ENCODE measurements at places on chromosomes 5 and 9.

GRCh38 chr5:68730220-68730978 lies 363.4 kb upstream of the SLC30A5 start:
- peak; percentile 82 for DNase-seq

- no peak for DNase-seq
Observed at GRCh38 chr5:42620579-42621216, 135.9 kb upstream of the CCDC152 start.

GRCh38 chr5:125154301-125155110 lies 408.1 kb upstream of the ZNF608 start:
- no peak for DNase-seq

- no peak for DNase-seq
Observed at GRCh38 chr9:34592895-34593601, 3.5 kb upstream of the CNTFR start.

DNA sequence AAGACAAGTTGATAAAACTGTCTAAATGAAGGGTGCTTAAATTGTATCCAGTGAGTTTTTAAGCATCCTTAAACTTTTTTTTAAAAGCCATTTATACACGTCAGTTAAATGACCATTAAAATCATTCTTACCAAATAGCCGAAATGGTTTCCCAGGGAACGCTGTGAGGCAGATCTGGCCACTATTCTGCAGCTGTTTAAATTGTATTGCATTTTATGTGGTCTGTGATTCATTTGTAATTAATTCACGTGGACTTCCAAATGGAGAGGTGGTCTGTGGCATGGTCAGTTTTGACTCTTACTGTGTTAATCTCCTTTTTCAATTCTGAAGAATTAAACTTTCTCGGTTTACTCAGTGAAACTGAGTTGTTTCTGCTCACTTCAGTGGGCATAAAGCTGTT lies 113.7 kb upstream of the OTULINL start:
- no peak for DNase-seq

- peak; percentile 65 for DNase-seq
Observed at GRCh38 chr5:129820-130219, 37.9 kb downstream of the PLEKHG4B start.

DNA sequence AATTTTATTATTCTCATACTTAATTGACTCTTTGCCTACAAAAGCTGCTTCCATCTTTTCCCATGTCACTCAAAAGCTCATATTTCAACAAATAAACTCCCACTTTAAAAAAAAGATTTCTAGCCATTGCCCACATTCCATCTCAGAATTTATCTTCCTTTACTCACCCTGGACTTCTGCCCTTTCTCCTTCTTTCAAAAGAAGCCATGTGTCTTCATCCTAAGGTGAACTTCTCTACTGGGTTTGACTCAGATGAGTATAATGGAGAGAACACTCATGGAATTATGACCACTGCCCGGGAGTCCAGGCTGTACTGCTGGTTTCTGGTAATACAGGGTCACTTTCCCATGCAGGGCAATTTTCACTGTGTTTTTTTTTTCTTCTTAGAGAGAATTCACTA lies 548.5 kb upstream of the ZNF462 start:
- no peak for DNase-seq

DNA sequence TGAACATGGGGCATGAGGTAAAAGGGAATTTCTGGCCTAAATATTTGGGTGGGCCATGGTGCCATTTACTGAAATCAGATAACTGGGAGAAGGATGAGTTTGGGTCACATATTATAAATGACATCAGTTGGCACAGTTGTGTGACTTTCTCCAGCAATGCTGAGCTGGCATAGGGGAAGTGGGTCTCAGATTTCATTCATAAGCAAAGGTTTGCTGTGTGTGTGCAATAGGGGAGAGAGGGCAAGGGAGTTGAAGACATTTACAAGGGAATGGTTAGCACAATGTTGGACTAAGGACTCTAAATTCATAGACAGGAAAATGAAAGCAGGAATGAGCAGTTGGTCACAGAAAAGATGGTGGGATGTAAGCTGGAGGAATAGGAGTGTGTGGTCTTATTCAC lies 47.8 kb upstream of the KLF9 start:
- DNase-seq: no peak

- DNase-seq: no peak
Observed at GRCh38 chr5:89191374-89191773, 308.4 kb upstream of the MEF2C start.
